ENCODE measurements at places on chromosomes 5 and 9.

DNA sequence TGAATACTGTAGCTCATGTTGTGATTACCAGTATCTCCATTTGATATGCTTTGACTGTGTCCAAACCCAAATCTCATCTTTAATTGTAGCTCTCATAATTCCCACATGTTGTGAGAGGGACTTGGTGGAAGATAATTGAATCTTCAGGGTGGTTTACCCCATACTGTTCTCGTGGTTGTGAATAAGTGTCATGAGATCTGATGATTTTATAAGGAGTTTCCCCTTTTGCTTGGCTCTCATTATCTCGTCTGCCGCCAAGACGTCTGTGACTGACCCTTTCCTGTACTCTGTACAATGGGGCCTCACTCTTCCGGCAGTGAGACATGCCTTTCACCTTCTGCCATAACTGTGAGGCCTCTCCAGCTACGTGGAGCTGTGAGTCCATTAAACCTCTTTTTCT is 59.3 kb downstream of the TRIO start:
- DNase-seq = no peak

- DNase-seq = peak; percentile 24
These were observed 12.0 kb downstream of the UIMC1 start for GRCh38 chr5:176994460-176995121.

DNA sequence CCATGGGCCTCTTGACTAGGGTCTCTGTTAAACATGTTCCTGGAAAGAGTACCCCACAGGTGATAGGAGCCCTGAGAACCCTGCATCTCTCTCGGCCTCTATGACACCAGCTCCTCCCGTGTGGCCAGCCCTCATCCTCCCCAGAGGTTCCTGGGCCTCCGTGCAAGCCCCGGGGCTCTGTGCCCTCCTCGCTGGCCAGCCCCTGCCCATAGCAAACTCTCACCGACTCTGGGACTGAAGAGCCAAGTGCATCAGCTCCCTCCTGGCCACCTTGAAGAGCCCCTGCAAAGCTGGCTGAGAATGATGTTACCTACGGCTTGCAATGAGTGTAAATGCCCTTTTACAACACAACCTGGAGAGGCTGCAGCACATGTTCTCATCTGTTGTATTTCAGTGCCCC is 224.4 kb downstream of the ROR2 start:
- DNase-seq = peak; percentile 51

GRCh38 chr9:132016456-132016855 is 63.2 kb downstream of the MED27 start:
- DNase-seq = no peak

GRCh38 chr5:148259288-148259687 is 9.3 kb upstream of the SPINK13 start:
- no peak for DNase-seq

DNA sequence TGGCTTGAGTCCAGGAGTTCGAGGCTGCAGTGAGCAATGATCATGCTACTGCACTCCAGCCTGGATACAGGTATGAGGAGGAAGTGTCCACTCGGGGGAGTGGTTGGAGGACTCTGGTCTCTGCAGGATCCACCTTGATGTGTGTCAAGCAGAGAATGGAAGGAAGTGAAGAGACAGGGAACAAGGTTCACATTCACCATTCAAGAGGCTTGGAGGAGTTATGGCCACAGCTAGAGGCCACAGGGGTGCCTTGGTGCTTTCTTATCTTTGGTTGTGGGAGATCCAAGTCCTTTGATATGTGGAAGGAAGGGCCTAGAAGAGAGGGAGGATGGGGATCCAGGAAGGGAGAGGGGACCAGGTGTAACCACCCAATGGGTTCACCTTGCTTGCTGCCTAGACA is 5.4 kb upstream of the CERCAM start:
- no peak for DNase-seq

DNA sequence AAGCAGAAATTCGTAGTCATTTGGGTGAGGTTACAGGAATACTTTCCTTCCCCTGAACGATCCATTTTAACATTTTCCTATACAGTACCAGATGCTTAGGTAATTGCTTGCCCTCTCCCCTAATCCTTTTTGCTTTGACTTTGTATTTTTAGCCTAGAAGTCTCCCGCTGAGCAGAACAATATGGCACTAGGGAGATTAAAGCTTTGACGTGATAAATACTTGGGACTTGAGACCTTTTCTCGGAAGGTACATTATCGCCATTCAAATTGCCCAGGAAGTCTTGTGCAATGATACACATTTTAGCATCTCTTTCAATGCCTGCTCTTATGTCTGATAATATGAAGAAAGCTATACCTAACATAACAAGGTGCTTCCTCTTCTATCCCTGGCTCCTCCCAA is 22.9 kb upstream of the SPATA31C2 start:
- DNase-seq = no peak

DNA sequence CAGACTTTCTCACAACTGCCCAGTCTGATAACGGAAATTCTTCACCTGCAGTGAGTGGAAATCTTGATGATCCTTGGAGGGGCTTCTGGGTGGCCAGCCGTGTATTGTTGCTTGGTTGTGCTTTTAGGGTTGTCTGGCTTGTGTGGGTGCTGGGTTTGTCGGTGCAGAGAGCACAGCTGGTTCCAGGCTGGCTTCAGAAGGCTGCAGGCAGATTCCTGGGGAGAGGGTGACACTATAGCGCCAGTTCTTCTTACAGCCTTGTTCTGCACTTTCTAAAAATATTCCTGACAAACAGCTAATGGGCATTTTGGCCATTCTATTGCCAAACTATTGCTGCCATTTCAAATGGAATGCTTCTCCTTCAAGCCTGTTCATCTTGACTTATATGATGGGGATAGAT is 99.3 kb downstream of the PDZD2 start:
- no peak for DNase-seq

GRCh38 chr5:141039061-141039460 is 12.1 kb upstream of the PCDHB1 start:
- DNase-seq = no peak

- DNase-seq = no peak
These were observed 103.2 kb downstream of the KLF4 start for GRCh38 chr9:107386396-107386795.

DNA sequence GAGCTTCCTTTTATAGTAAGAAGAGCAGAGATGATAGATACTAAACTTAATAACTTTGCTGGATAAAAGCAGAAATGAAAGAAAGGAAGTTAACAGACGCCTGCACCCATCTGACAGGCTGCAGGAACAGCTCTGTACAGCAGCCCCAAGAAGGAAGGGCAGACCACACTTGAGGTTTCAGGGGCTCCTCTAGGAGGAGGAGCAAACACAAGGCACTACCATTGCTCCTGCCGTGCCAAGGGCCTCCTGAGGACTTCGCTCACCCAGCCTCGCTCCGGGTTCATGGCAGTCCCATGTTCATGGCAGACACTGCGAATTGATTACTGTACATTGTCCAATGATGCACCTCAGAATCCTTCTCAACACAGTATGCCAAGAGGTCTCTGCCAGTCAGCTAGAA is 85.1 kb downstream of the AMBP start:
- DNase-seq = no peak

GRCh38 chr9:116419181-116419580 is 265.6 kb downstream of the PAPPA start:
- DNase-seq = no peak

- DNase-seq = no peak
These were observed 136.4 kb upstream of the TAS2R1 start for GRCh38 chr5:9766581-9766980.

DNA sequence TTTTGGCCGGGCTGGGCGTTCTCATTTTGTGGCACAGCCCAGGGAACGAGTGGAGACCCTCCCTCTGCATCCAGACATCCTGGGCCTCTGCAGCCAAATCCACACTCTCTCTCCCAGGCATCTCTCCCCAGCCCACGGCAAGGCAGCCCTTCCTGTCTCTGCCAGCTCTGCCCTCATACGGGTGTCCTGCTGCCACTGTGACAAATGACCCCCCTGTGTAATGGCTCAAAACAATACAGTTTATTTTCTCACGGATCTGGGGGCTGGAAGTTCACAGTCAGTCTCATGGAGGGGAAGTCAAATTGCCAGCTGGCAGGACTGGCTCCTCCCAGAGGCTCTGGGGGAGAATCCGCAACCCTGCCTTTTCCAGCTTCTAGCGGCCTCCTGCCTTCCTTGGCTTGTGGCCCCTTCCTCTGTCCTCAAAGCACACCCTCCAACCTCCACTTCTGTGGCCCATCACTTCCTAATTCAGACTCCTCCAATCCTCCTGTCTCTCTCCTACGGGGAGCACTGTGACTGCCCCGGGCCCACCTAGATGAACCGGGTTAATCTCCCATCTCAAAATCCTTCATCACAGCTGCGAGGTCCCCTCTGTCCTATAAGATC is 70.2 kb upstream of the COL5A1 start:
- DNase-seq = peak; percentile 28

DNA sequence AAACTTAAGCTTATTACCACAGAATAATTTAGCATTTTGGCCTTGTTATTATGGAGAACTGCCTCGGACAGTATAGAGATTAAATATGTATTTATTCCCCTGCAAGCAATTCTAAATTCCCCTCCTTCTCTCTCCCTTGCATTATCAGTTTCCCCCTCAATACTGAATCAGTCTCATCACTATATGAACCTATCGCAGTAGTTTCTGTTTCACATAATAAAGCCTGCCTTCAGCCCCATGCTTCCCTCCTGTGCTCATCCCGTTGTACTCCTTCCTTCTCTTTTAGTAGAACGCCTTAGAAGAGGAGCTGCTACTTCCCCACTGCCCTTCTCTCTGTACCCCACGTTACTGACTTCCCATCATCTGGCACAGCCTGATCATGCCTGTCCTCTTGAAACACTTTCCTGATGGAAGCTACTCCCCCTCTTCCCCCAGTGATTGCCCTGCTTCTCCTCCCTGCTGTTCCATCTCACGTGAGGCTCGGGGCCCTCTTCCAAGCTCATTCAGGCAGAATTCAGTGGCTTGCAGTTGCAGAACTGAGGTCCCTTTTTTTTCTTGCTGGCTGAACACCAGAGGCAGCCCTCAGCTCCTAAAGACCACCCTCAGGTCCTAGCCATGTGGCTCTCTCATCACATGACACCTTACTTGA is 93.4 kb downstream of the PPIC start:
- no peak for DNase-seq

- DNase-seq = no peak
These were observed 448.0 kb downstream of the KDM4C start for GRCh38 chr9:7205806-7206205.

DNA sequence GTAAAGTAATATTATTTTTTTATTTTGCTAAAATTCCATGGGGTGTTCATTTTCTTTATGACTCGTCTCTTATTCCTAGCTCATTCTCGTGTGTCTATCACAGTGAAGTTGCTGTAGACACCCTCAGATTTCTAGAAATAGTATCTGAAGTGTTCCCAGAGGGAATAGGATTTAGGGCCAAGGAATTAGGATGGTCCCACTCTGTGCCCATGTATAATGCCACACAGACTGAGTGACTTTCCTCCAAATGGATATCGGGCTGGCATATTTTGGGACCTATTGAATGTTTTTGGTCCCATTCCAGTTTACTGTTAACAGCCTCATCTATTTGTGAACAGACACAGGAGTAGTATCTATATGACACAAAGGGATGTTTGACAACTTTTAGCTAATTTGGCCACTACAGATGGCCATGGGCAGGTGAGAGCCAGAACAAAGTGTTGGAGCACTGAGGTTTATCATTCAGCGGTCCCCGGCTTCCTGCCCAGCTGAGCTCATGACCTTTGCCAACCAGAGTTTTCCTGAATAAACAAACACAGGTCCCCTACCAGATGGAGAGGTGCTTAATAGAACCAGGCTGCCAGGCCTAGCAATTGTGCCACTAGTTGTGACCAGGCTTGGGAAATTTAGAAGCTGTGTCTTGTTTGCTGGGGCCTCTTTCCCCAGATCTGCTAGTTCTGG is 46.9 kb downstream of the MAP1B start:
- DNase-seq = no peak

DNA sequence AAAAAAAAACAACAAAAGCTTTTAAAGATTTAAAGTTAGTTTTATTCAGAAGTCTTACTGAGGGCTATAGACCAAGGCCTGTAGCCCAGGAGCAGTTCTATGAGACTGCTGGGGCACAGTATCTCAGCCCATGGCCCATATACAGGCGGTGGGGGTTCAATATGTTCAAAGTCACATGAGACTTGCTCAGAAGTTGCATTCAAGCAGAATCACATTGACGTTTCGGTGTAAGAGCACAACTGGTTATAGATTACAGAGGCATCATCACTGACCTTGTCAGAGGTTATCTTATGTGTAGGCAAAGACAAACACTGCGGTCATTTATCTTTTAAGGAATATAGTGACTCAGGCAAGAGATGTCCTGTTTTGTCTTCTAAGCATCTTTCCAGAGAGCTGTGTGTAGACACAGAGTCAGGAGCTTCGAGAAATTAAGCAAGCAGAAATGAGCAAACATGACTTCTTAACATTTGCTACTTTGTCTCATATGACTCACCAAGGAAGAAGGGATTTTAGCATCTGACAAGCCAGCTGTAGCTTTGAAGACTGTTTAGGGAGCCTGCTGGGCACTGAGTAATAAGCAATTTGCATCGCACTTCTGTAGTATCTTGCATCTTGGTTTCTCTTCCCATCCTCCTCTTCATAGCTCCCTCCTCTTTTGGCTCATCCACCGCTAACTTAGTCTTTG is 12.9 kb upstream of the F2RL1 start:
- no peak for DNase-seq

DNA sequence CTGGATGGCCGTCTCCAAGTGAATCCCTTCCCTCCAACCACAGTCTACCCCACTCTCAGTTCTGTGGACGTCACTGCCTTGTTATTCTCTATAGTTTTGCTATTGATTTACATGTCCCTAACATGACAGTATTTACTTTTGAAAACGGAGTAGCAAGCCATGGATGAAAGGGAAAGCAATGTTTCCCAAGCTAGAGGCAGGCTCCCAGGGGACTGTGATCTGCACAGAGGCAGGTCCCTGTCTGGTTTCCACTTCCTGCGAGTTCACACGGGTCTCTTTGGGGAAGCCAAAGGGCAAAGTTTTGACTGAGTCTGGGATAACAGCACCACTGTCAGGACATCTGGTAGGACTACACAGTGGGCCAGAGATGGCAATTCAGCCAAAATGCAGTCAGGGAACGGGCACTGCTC is 12.7 kb downstream of the C9orf153 start:
- DNase-seq = no peak

DNA sequence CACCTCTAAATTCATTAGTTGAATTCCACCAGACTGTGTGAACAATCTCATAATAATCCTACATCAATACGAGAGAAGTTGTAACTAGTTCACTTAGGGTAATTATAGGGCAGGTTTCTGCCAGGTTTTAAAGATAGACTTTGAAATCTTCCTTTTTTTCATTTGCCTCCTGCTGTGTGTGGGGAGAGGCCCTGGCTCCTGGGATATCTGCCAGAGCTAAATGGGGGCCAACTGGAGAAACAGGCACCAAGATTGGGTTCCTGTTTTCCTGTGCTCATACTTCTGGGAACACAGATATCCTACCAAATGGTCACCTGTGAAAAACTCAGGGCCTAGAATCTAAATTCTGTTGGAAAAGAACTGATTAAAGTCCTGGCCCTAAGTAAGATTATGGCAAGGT is 42.3 kb downstream of the SH3RF2 start:
- DNase-seq = no peak
